ENCODE measurements at places on chromosomes 7 and 10.

DNA sequence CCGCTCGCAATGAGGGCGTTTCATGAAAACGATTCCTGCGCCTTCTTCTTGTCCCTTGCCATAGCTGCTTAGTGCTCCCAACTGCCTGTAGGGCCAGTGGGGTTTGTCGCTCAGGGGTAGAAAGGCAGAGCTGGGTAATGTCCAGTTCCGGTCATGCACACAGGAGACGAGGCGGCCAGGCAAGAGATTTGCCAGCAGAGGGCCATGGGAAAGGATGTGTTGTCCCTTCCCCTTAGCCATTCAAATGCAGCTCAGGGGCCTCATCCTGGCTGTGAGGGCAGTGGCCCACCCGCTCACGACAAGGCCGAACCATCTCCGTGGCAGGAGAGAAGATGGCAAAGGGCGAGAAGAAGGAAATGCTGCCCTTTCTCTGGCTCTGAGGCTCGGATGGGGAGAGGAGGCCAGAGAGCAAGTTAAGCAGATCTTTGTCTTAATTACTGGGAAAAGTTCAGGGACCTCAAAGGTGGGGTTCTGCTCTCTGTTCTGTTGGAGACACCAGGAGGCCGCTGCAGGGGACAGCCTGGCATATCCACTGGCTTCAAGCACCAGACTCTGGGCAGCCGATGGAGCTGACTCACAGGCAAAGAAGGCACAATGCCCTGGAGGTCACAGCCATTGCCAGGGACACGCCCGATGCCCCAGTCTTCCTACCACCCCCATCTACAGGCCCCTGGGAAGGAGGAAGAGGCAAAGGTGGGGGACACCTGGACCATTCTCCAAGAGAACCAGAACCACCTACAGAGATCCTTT, 534.8 kb upstream of the MGMT start:
- no peak for DNase-seq

DNA sequence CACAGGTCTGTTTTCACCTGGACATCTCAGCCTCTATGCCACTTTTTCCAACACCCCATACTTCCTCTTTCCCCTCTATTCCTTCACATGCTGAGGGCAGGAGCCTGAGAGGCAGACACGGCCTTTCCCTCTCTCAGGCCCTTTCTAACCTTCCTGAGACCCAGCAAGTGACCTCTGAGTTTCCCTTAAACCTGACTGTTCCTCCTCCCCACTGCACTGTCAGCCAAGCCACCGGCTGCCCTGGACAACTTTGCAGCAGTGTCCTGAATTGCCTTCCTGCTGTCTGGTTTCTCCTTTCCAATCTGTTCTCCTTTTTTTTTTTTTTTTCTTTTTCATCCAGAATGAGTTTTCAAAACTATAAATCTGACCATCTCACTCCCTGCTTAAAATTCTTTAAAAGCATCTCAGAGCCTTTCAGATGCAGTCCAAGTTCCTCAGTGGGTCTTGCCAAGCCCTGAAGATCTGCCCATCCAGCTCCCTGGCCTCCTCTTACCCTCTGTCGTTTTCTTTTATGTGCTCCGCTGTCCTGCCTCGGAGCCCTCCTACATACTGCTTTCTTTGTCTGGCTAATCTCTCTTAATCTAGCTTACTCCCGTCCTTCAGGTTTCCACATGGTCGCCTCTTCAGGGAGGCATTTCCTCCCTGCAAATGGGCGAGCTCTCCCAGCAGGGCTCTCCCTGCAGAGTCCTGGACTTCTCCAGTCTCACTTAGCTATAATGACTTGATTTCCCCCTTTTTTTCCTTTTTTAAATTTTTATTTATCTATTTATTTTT, 30.5 kb downstream of the SLC13A4 start:
- DNase-seq: no peak

- peak; percentile 11 for DNase-seq
These were observed 33.7 kb upstream of the PTF1A start for GRCh38 chr10:23158370-23158769.

DNA sequence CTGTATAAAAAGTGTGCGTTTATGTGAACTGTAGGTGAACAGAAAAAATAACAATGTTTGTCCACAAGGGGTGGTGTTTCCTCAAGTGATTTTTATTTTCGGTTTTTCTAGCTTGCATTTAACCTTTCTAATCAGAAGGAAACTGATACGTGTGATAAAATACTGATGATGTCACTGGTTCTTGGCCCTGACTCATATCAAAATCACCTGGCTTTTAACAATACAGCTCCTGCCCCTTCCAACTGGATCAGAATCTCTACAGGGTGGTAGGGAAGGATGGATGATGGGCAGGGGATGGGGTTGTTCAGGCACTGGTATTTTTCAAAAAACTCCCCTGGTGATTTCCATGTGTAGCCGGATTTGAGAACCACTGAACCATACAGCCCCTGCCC, 10.9 kb downstream of the NPFFR1 start:
- no peak for DNase-seq

- no peak for DNase-seq
These were observed 17.4 kb downstream of the AUTS2 start for GRCh38 chr7:69615685-69616084.

Measured in NCI-H187 (cell line).